CD4-positive, alpha-beta T cell treated with Interferon alpha-2 for 1 hour (primary cell): ENCODE measurements at places on chromosomes 11 and 22.

- no peak for DNase-seq
These were observed 67.3 kb downstream of the LRRC32 start for GRCh38 chr11:76603202-76603601.

DNA sequence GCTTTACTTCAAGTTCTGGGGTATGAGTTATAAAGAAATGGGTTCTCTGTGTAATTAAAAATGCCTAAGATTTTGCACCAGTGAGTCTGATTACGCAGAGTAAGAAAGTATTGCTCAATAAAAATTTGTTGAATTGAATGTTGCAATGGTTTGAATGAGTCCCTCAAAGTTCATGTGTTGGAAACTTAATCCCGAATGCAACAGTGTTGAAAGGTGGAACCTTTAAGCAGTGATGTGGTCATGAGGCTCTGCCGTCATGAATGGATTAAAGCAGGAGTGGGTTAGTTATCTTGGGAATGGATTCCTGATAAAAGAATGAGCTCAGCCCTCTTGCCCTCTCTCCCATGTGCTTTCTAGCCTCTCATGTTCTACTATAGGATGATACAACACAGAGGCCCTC lies 52.6 kb upstream of the SESN3 start:
- DNase-seq = no peak

GRCh38 chr11:70575396-70576060 lies 177.2 kb downstream of the CTTN start:
- no peak for DNase-seq

DNA sequence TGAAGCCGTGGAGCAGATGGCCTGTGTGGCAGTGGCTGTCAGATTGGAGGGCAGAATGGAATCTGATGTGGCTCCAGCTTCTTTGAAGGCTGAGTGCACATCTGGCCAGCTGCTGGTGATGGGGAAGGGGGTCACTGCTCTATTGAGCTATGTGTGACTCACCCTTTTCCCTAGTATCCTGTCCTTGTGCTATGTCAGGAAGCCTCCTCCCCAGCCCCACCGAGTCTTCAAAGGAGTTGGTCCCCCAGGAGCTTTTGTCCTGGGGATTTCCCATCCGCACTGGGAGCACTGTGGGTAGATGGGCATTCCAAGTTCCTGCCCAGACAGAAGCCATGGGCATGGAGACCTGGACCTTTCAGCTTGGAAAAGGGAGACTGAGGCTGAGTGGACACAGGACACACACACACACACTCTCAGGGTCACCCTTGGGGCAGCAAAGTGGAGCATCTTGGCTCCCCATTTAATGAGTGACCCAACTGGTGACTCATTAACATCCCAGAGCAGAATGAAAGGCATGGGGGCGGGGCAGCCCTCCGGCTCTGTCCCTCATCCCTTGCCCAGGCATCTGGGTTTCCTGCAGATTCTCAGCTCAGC lies 3.3 kb downstream of the SERPINH1 start:
- DNase-seq = no peak

GRCh38 chr22:27258616-27259172 lies 542.9 kb downstream of the MN1 start:
- DNase-seq = no peak
